ENCODE measurements at places on chromosomes 4 and X.

DNA sequence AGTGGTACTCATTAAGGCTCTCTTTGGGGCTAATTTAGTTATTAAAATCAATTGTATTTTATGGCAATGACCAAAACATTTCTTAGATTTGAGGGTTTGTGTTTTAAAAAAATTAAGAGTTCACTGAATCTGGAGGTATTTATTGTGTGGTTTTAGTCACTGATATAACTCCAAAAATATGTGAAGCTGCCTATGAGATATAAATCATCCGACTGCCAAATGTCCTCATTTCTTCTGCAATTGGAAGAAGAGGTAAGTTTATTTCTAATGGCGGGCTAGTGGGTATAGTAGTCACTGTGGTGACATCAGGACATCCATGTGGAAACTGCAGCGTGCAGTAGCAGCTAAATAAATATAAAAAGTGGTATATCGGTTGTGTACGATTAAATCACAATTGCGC is 205.5 kb downstream of the MID1 start:
- DNase-seq, result no peak

- no peak for DNase-seq
Observed at GRCh38 chr4:144357975-144358374, 217.5 kb upstream of the GYPA start.

- no peak for DNase-seq
Observed at GRCh38 chrX:3160756-3161155, 119.5 kb downstream of the ARSF start.

DNA sequence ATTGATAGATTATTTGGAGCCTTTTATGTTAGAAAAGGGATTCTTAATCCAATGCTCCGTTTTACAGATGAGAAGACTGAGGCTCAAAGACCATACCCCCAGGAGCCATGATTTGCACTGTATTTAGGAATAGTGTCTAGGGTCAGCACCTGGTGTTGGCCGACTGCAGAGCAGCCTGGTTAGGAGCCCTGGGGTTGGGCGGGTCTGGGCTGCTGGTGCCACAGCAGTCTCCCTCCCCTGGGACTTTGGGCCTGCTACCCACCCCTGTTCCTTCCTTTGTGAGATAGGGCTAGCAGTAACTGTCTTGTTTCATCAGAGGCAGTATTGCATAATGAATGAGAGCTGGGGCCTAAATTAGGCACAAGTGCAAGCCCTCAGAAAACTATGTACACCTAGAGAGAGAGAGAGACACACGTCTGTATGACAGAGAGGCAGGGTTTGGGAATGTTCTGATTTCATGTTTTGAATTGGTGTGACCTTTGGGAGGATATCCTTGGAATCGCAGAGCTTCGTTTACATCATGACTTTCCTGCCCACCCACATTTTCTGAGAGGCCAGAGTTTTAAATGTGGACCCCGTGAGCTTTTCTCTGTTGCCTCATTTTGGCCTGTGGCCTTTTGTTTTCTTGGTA is 111.7 kb downstream of the PTTG2 start:
- no peak for DNase-seq

DNA sequence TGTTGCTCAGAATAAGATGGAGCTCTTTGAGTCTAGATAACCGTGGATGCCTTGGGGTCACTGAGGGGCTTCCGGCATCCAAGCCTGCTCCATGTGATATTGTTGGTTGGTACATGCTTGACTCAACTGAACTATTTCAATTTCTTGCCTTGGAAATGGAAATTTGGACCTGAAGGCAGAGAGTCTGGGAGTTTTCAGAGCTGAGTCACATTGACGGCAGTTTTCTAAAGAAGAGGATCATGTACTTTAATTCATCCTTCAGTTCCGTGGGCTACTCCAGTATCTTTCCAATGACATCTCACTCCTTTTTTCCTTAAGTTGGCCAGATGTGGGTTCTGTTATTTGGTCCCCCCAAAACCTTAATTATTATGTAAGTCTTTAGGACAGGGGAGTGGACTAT is 100.5 kb downstream of the MFAP3L start:
- no peak for DNase-seq

GRCh38 chrX:118551426-118551825 is 55.8 kb downstream of the DOCK11 start:
- DNase-seq, result no peak

- no peak for DNase-seq
Observed at GRCh38 chr4:76703123-76703490, 194.8 kb downstream of the SOWAHB start.

DNA sequence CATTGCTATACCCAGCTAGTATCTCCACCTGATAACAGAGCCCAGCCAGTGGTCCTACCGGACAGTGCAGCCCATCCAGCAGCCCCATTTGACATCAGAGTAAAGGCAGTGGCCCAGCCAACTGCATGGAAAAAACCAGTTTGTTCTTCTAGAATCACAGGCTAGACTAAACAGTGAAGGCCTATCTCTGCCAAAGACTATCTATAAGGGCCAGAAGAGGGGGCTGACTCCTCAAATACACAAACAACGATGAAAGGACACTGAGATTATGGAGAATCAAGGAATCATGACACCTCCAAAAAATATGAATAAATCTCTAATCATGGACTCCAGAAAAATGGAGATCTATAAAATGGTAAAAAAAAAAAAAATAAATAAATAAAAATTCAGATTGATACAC is 546.4 kb upstream of the HTR2C start:
- DNase-seq, result no peak

GRCh38 chrX:145825896-145826295 is 8.3 kb downstream of the SLITRK2 start:
- no peak for DNase-seq

- DNase-seq, result no peak
Observed at GRCh38 chrX:97636473-97637140, 752.9 kb downstream of the RPA4 start.

- DNase-seq, result no peak
Observed at GRCh38 chr4:25913056-25913850, 767 bp upstream of the SMIM20 start.

- DNase-seq, result no peak
Observed at GRCh38 chr4:135240796-135241195, 1039.2 kb upstream of the PABPC4L start.

DNA sequence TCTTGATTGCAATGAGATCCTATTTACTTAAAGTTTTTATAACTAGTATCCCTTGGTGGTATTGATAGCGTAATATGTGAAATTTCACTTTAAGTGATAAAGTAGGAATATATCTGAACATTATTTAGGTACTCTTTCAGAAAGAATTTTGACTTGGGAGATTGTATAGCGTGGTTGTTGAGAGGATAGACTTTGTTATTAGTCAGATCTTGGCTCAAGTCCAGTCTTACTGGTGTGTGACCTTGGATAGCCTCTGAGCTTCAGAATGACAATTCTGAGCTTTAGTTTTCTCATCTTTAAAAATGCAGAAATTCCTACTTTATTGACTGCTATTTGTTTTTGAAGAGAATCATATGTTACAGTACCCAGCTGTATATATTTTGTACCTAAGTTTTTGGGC is 32.6 kb downstream of the DCK start:
- no peak for DNase-seq

- DNase-seq, result no peak
Observed at GRCh38 chrX:79161655-79162054, 17.2 kb downstream of the GPR174 start.

DNA sequence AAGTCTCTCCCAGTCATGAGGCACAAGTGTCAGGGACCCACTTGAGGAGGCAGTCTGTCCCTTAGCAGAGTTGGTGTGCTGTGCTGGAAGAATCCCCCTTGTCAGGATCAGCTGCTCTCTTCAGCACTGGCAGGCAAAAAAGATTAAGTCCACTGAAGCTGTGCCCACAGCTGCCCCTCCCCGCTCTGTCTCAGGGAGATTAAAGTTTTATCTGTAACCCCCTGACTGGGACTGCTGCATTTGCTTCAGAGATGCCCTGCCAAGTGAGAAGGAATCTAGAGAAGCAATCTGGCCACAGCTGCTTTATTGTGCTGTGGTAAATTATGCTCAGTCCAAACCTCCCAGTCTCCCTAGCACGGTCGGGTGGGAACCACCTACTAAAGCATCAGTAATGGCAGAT is 37.4 kb upstream of the HEPH start:
- DNase-seq, result no peak

DNA sequence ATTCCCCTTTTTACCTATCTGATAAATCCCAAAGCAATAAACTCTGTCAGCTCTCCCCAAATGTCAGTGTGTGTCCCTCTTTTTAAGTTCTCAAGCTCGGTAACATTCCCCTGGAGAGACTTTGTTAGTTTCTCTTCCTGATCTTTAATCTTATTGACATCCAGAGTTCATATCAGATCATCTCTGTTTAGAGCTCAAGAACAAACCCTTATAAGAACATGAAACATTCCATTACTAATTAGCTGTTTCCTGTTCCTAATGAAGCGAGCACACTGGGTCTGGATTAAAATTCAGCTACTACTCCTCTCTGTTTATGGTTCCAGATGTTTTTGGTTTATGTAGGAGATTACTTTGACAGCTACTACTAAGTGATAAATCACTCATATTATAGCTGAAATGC is 681.5 kb downstream of the DACH2 start:
- no peak for DNase-seq

DNA sequence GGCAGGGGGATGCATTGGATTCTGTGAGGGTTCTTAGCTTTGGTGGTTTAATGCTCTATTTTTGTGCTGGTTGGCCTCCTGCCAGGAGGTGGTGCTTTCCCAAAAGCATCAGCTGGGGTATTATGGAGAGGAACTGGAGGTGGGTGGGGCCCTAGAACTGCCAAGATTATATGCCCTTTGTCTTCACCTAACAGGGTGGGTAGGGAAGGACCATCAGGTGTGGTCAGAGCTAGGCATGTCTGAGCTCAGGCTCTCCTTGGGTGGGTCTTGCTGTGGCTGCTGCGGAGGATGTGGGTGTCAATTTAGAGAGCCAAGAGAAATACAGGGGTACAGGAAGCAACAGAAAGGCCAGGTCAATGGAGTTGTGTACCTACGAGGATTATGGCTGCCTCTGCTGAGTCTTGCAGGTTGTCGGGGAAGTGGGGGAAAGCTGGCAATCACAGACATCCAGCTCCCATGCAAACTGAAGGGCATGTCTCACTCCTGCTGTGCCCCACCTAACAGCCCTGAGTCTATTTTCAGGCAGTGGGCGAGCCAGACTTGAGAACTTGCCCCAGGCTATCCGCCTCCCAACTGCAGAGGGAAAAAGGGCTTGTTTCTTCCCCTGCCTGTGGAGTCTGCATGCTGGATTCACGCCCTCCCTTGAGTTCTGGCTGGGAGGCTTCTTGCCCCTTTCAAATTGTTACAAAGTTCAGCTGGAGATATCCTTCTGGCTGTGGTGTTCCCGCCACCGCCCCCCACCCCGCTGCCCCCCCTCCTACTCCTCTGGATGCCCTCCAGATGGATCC is 212.0 kb downstream of the COMMD8 start:
- no peak for DNase-seq

GRCh38 chr4:4425119-4425690 is 38.3 kb downstream of the NSG1 start:
- DNase-seq, result no peak

DNA sequence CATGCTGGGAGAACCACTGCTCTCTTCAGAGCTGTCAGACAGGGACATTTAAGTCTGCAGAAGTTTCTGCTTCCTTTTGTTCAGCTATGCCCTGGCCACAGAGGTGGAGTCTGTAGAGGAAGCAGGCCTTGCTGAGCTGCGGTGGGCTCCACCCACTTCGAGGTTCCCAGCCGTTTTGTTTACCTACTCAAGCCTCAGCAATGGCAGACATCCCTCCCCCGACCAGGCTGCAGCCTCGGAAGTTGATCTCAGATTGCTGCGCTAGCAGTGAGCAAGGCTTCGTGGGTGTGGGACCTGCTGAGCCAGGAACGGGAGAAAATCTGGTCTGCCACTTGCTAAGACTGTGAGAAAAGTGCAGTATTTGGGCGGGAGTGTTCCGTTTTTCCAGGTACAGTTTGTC is 118.9 kb downstream of the SLC10A6 start:
- no peak for DNase-seq

GRCh38 chr4:143531380-143531779 is 17.9 kb downstream of the SMARCA5 start:
- DNase-seq, result no peak

GRCh38 chr4:189232274-189232673 is 708.4 kb upstream of the FRG1 start:
- no peak for DNase-seq
